Mucosa of descending colon (tissue), 3 donors: ENCODE measurements at places on chromosomes 7 and 10. TPM values are rescaled to one million over a fixed set of nuclear protein-coding genes. Genes with fewer than 3 reads are reported as not detected.

The SHOC2 gene
- total RNA-seq: 72.3 TPM

The NPTX2 gene
- 2.2 TPM for total RNA-seq

The ADCY1 gene
- 0.94 TPM for total RNA-seq

The CYP2E1 gene
- total RNA-seq: 2.5 TPM

- DNase-seq: peak; percentile 78
Observed at GRCh38 chr10:63819753-63820329, 298.6 kb downstream of the REEP3 start.

DNA sequence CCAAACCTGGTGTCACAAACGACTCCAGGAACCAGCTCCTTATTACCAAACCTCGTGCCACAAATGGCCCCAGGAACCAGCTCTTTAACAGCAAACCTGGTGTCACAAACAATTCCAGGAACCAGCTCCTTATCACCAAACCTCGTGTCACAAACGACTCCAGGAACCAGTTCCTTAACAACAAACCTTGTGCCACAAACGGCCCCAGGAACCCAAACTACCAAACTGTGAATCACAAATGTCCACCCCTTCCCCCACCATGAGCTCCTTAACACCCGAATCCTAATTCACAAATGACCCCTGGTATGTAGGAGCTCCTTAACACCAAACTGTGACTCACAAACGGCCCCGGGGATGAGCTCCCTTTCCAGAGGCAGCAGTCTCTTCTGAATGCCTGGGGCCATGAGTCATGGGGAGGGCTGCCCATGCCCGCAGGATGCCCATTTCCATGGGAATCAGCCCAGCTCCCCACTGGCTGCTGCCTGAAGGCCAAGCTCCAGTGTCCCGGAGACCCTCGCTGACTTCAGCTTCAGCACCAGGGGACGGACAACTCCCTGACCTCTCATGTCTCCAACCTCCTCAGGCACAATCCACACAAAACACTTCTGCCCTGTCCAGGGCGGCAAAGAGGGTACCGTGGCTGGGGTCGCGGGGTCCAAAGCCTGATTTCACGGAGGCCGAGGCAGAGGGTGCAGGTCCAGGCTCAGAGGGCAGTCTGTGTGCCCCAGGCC, 213.1 kb downstream of the ELFN1 start:
- DNase-seq: no peak

- DNase-seq: peak; percentile 33
Observed at GRCh38 chr7:65927489-65928448, 54.2 kb downstream of the GUSB start.

GRCh38 chr7:93651603-93652159, 77.2 kb upstream of the CALCR start:
- DNase-seq: no peak

GRCh38 chr7:134854816-134855215, 75.4 kb downstream of the CALD1 start:
- DNase-seq: no peak

DNA sequence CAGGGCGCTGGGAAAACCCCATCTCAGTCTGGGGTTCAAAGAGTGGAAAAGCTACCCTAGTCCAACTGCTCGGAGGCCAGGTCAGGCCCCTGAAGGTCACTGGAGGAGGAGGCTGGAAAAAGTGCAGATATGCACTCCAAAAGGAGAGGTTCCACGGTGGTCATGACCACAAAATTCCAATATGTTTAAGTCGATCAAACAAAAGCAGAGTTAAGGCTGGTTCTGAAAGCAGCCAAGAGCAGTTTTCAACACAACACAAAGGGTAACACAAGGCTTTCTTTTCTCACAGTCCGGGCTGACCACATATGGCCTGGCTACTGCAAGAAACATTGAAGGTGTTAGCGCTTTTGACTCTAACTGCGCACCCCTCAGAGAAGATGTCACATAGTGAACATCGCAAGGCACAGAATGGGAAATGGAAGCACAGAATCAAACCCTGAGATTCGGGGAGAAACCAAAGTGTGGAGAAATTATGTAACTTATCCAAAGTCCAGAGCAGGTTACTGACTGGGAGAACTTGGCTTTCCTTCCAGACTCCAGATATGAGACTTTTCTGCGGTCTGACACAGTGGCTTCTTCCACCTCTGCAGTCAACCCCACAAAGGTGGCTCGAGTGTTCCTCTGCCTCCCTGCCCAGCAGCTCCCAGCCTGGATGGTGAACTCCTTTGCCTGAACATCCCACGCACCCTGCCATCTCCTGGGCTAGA, 1.3 kb upstream of the GRB10 start:
- DNase-seq: no peak

DNA sequence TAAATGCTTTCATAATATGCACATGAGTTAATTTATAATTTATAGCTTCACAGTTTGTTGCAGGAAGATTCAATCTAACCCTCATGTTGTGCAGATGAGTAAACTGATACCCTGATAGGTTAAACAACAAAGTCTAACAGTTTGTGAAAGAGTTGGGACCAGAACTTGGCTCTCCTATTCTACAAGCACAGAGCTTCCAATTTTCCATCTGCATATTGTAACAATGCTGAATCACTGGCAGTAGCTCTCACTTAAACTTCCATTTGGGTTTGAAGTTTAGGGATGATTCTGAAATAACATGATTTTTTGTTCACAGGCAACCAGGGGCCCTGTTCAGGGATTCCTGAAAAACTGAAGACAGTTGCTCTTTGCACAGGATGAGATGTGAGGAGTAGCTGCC, 179.3 kb downstream of the XPNPEP1 start:
- no peak for DNase-seq

DNA sequence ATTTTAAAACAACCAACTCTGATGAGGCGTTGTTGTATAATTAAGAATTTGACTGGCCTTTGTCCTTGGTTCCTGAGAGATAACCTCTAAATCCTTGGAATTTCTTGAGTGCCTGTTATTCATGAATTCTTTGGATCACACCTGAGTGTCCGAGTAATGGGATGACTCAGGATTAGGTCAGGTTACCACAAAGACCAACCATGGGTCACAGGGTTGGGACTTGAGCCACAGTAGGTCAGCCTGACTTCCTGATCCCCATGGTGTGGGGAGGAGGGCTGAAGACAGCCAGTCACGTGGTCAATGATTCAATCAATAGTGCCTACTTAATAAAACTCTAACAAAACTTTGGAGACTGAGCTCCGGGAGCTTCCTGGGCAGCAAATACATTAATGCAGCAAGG, 192.5 kb downstream of the GFRA1 start:
- DNase-seq: no peak

GRCh38 chr10:124837687-124838086, 36.1 kb downstream of the ABRAXAS2 start:
- no peak for DNase-seq

DNA sequence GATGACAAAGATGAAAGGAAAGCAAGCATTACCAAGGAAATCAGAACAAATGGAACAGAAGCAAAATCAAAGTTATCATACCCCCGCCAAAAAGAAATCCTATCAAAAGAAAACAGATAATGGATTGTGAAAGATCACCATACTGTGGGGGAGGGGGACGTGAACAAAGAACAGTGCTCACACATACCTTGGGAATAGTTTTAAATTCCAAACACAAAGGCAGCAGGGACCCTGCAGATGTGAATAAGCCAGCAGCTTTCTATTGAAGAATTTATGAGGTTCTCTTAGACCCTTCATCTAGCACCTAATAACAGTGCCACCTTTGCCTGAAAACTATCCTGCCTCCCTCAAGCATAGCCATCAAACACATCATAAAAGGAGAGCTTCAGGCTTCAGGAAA, 94.0 kb downstream of the AKR1D1 start:
- DNase-seq: no peak

- no peak for DNase-seq
Observed at GRCh38 chr7:51289623-51290303, 26.8 kb downstream of the COBL start.

- DNase-seq: no peak
Observed at GRCh38 chr10:63671317-63671937, 150.2 kb downstream of the REEP3 start.

DNA sequence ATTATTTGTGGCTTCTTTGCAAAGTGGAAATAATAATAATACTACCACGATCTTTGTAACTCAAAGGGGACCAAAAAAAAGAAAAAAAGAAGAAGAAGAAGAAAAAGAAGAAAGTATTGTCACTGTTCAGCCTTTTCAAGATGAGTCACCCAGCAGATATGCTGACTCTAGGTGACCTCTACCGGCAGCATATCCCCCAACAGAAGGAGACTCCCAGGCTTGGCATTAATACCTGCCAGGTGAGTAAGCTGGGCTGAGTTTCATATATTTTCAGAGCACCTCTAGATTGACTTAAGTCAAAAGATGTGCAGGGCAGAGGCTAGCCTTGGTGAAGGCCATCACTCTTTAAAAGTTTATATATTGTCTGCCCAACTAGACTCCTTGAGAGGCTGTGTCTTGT, 30.4 kb upstream of the GPR26 start:
- no peak for DNase-seq
